ENCODE measurements at places on chromosomes 6 and 20.

DNA sequence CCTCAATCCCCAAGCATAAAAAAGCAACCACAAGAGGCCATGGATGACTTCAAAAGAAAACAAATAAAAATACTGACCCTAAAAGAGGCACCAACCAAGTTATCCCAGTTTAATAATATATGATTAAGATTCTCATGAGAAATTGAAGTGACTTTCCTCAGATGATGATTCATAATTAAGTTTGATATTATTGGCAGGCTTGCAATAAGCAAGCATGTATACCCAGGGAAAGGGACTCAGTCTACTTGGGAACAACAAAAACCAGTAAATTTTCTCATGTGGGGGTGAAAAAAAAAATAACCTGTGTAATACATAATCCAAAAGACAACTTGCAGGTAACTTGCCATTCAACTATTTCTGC is 19.6 kb downstream of the JAG1 start:
- no peak for DNase-seq

GRCh38 chr6:3849681-3850450 is 693 bp downstream of the FAM50B start:
- DNase-seq: no peak

GRCh38 chr6:136772685-136773472 is 19.4 kb downstream of the MAP3K5 start:
- no peak for DNase-seq

DNA sequence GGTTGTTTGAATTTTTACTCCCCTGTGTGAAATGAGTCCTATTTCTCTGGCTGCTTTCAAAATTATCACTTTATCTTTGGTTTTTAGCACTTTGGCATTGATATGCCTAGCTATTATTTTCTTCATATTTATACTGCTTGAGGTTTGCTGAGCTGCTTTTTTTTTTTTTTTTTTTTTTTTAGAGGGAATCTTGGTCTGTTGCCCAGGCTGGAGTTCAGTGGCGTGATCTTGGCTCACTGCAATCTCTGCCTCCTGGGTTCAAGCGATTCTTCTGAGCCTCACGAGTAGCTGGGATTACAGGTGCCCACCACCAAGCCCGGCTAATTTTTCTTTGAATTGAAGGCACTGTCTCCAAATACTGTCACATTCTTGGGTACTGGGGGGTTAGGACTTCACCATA is 40.6 kb downstream of the STXBP5 start:
- no peak for DNase-seq

DNA sequence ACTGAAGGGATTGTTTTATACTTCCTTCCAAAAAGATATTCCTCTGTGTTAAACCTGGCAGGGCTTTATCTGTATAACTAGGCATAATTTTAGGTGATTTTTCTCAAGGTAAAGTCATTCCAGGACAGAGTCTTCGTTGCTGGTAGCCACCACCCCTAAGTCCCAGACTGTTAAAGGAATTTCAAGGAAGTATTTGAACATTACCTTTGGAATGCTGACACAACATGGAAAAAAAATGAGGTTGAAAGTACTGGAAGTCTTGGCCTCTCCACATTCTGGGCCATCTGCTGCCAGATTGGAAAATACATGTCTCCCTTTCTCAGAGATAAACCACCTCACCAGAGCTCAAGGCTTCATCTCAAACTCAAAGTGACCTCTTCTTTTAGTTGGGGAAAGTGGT is 27.0 kb upstream of the ETV7 start:
- no peak for DNase-seq

DNA sequence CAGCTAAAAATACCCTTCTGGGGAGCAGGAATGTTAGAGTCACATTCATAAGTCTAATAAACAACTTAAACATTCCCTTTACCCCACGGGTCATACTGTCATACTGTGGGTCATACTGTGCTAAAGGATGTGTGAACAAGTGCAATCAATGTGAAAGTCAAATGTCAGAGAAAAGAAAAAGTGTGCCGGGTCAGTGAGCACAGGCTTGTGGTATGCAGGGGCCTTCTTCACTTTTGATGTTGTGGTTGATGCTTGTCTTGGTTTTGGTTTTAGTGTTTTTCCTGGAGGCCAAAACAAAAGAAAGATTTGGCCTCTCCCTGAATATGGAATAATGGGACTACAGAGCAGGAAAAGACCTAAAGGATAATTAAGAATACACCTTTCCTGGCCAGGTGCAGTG is 267.9 kb upstream of the PLN start:
- DNase-seq: no peak

- no peak for DNase-seq
Observed at GRCh38 chr20:49942942-49943341, 6.7 kb downstream of the RNF114 start.

GRCh38 chr20:18397030-18397429 is 69.8 kb downstream of the DZANK1 start:
- DNase-seq: no peak

GRCh38 chr6:75524322-75524972 is 30.8 kb upstream of the FILIP1 start:
- no peak for DNase-seq

DNA sequence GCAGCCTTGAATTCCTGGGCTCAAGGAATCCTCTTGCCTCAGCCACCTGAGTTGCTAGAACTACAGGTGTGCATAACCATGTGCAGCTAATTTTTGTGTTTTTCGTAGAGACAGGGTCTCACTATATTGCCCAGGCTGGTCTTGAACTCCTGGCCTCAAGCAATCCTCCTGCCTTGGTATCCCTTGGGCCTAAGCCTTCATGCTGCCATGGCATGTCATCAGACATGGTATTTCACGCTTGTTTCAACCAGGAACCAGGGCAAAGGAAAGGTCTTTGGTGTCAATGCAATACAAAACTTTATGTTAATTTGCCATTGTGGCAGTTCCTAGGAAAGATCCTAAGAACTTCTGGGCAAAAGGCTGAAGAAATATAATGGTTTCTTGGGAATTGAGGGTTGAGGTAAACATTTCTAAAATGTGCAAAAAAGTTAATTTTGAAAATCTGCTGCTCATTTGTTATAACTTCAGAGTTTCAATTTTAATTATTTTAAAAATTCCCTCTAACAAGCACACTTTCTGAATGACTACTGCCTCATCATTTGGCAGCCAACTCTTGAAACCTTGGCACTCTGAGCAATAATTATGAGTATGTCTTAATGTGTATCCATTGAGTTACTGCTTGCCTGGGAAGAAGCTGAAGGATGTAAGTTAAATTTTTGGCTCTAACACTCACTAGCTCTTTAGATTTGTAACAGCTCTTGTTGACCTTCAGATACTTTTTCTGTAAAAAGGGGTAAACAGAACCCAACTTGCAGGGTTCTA is 154.1 kb downstream of the GJA10 start:
- DNase-seq: no peak

- DNase-seq: no peak
Observed at GRCh38 chr6:125008957-125009356, 46.7 kb downstream of the RNF217 start.

DNA sequence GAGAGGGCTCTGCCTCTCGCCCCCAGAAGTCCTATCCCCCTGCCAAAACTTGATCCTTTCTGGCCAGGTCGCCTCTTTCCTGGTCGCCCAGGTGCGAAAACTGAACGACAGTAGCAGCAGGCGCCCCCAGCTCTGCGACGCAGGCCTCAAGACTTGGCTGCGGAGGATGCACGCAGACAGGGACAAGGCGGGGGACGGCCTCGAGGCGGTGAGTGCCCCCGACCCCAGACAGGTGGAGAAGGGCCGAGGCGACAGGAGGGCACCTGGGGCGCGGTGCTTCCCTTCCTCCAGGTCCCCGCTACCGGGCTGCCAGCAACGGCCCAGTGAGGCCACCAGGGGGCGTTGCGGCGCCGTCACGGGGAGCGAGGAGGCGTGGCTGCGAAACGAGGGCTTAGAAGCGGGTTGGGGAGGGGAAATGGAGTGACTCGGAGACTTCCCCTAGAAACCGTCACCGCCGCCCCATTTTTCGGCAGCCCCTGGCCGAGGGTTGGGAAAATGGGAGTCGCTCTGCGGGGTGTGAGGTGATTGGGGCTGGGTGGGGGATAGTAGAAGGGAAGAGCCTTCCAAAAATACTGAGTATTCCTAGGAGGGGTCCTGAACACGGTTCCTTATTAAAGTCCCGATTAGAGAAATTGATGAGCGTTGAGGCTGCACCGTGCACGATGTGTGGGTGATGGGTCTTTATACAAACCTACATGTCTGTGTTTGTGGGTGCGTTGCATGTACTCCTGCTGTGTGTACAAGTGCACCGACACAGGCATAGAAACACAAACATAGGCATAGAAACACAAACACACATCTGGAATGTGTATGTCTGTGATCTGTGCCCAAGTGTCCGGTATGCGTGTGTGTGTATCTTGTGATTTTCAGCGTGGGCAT is 44.6 kb downstream of the ARHGAP40 start:
- peak; percentile 93 for DNase-seq

- DNase-seq: no peak
Observed at GRCh38 chr6:97049253-97050011, 124.9 kb downstream of the KLHL32 start.

- no peak for DNase-seq
Observed at GRCh38 chr20:39716796-39717341, 754.7 kb downstream of the DHX35 start.
